Activated naive CD4-positive, alpha-beta T cell treated with anti-CD3 and anti-CD28 coated beads, Interleukin-2, amount 50 U/mL, for 16 hours (primary cell): ENCODE measurements at places on chromosomes 3 and 15.

DNA sequence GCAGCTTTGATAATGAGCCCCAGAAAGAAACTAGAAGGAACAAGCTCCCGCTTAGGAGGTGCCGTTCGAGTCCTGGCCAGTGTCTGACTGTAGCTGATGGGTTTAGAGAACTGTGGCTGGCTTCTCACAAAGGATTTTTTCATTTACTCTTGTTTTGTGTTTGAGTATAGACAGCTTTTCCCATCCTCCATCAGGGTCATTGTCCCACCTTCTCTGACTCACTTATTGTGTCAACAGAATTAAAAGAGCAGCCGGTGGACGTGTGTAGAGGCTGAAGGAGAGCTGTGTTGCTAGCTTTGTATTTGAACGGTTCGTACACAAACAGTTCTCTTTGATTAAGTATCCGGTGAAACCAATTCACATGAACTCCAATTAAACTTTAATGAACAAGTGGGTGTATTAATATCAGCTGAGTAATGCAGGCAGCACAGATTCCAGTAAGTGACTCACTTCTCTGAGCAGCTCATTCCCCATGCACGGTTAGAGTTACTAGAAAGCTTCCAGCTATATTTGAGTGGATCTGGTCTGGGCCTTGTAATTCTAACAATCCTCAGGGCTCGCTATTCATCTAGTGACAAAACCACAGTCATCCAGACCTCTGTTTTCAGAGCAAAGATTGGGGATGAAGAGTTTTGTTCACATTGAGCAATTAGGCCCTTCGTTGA, 141.0 kb downstream of the LPP start:
- DNase-seq = no peak

DNA sequence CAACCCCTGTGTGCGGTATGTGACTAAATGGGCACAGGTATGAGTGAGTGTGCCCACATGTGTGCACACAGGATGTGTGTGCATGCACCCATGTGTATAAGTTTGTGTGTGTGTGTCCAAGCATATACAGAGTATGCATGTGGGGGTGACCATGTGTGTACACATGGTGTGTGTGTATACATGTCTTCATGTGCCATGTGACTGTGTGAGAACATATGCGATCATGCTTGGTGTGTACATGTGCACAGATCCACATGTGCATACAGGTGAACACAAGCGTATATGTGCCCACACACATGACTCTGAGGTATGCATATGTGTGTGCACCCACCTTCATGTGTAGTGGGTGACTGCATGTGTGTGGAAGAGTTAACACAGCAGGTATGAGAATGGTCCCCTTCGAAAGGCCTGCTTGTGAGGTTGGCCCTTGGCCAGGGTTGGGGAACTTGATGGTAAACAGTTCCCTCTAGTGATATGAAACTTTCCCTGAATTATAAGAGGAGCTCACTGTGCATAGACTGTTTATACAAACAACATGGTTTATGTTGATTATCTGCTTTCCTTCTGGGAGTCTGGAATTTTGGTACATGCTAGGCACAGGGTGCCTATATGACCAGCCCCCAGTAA, 10.3 kb downstream of the PFKFB4 start:
- no peak for DNase-seq

DNA sequence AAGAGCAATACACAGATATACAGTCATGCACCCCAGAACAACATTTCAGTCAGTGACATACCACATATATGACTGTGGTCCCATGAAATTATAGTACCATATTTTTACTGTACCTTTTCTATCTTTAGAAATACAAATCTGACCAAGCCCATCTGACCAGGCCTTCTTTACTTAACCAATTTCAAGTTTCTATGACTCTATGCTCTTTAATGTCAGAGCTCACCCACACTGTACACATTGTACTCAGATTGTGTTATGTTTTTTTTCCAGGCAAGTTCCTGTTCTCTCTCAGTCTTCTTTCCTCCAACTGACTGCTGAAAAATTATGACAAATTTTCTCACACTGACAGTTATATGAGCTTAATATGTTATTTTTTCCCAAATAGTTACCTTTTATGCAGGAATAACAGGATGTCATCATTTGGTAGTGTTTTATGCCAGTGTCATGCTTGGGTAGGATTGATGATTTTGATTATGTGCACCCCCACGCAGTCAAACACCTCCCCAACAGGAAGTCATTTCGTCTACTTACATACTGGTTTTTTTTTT, 8.0 kb upstream of the CBLB start:
- no peak for DNase-seq

GRCh38 chr3:107870943-107871638, 219.7 kb downstream of the CD47 start:
- DNase-seq = no peak

DNA sequence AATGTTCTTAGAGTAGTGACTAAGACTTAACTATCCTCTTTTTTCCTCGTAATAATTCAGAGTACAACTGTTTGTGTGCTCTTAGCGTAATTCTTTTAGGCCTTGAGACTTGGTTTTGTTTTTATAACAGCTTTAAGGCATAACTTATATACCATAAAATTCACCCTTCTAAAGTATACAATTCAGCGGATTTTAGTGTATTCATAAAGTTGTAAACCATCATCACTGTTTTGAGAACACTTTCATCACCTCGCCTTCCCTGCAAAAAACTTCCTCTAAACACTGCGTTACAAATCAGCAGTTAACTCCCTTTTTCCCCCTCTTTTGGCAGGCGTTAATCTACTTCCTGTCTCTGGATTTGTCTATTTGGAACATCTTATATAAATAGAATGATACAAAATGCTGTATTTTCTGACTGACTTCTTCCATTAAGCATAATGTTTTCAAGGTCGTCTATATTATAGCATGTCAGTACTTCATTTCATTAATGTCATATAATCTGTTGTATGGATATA, 18.7 kb downstream of the DNAJC13 start:
- DNase-seq = no peak
